ENCODE measurements at places on chromosomes 4 and X. TPM values are rescaled to one million over a fixed set of nuclear protein-coding genes. Genes with fewer than 3 reads are reported as not detected.

BTK gene
- total RNA-seq: 0.09 TPM

PCDH7 gene
- total RNA-seq: 18.0 TPM

ZMYM3 gene
- 83.4 TPM for total RNA-seq

HS6ST2 gene
- total RNA-seq: 4.8 TPM

AFP gene
- total RNA-seq: 4.8 TPM

SETD7 gene
- 1.7 TPM for total RNA-seq

IL21 gene
- total RNA-seq: not detected

CWH43 gene
- total RNA-seq: not detected

EFHC2 gene
- total RNA-seq: 0.68 TPM

TRIM2 gene
- 29.0 TPM for total RNA-seq

SPANXN1 gene
- total RNA-seq: not detected

ZNF732 gene
- 13.4 TPM for total RNA-seq

UGT2B10 gene
- total RNA-seq: not detected

IKBKG gene
- 17.8 TPM for total RNA-seq

FAM47A gene
- total RNA-seq: not detected
